ENCODE measurements at places on chromosomes 4 and X.

GRCh38 chrX:53237056-53237455, 12.0 kb upstream of the KDM5C start:
- DNase-seq, result no peak

DNA sequence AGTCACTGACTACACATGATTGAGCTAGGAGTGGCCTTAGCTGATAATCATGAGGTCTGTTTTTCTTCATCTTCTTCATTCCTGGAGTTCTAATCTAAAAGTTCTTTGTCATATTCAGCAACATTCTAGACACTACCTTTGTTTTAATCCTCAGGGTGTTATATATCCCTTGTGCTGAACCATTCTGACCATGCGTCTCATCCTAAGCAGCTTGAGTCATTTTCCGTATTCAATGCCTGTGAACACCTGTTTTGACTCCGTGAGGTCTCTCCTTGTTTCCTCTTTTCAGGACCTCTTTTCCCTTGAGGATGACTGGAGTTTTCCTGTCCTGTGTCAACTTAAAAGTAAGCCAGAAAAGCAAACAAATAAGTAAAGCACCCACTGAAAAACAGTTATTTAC, 597.9 kb downstream of the GBA3 start:
- DNase-seq, result no peak

GRCh38 chr4:175873707-175874106, 61.6 kb upstream of the GPM6A start:
- DNase-seq, result no peak

GRCh38 chr4:32884198-32884597, 2164.0 kb downstream of the PCDH7 start:
- DNase-seq, result no peak

- DNase-seq, result no peak
Measured at GRCh38 chr4:1136048-1136447, 22.7 kb upstream of the RNF212 start.

DNA sequence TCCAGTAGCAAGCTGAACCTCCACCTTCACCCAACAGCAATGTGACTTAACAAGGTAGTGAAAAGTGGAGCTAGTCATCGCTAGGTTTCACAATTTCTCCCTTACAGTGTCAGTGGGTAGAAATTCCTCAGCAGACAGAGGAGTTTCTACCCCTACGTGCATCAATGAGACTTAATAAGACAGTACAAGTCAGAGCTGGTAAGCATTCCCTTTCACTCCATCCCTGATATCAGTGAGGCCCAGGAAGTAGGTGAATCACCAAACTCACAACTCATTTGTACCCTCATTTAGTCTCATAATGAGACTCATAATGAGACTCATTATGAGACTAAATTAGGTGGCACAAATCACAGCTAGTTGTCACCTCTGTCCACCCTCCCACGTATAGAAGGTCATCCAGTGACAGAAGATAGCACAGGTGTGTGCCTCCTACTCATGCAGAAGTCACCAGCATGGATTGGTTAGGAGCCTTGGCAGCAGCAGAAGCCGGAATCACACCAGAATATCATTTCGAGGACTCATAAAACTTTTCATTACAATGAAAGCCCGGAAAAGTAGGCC, 50.8 kb upstream of the NUDT10 start:
- DNase-seq, result no peak

GRCh38 chr4:152515678-152516077, 20.2 kb downstream of the FBXW7 start:
- no peak for DNase-seq
